ENCODE measurements at places on chromosomes 13 and 19.

DNA sequence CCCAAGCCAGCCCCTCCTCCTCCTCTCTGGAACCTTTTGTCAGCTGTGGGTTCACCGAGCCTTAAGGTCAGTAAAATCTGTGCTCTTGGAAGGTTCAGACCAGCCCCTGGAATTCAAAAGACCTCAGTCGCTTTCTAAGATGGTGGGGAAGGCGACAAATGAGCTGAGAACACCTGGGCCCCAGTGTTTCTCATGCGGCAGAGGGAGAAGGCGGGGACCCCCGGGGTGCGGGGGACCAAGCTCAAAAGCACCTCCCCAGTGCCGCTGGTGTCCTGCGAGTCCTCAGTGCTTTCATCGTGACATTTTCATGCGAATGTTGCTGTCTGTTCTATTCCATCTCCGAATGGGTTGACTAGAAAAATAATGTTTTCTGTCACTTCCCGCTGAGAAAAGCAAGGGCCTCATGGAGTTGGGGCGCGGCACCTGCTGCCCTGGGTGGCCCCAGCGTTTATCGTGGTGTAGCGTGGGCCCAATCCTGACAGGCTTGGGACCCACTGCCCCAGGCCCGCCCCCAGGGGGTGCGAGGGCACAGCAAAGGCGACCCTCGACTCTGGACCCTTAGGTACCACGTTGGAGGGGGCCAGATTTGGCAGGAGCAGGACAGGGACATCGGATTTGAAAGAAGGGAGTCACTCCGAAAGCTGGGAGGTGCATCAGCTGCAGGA is 751 bp upstream of the NTN5 start:
- no peak for DNase-seq

- no peak for DNase-seq
Measured at GRCh38 chr13:99258210-99258860, at the start of gene GPR18. GPR18 (minus strand) TSS chr13:99258379; CDS start chr13:99255872, 2,507 bp downstream.

DNA sequence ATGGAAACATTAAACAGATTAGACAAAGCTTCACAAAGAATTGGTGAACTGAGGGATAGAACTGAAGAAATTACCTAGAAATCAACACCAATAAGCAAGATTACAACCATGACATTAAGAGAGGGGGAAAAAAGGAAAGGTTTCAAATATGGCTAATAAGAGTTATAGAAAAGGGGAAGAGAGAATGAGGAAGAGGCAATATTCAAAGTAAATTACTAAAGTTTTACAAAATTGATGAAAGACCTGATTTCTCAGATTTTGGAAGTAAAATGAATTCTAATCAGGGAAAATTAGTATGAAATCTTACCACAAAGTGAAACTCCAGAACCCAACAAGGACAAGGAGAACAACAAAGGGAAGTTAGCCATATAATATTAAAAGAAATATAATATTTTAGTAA is 187.4 kb downstream of the NBEA start:
- DNase-seq = no peak

- no peak for DNase-seq
Measured at GRCh38 chr13:29503041-29503837, 92.2 kb downstream of the SLC7A1 start.

DNA sequence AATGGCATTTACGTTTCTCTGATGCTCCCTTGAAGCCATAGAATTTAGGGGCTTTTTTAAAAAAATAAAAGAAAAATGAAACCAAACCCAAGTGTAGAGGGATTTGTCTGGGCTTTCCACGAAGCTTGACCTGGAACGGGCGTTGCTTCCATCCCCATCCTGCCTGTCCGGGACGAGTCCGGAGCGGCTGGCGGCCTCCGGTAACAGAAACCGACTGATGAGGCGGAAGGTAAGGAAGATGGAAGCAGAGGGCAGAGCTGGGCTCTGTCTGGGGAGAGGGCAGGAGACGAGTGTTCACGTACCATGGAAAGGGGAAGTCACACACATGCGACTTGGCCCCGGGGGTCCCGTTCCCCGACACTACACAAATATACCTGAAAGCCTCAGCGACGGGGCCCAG is 34.3 kb downstream of the BTBD2 start:
- DNase-seq = no peak

Measured in HS-27A (cell line).